SK-MEL-5 (cell line): ENCODE measurements at places on chromosomes 1 and 21. TPM values are rescaled to one million over a fixed set of nuclear protein-coding genes. Genes with fewer than 3 reads are reported as not detected.

The C1orf210 gene
- total RNA-seq, result not detected in 2 replicates

DNA sequence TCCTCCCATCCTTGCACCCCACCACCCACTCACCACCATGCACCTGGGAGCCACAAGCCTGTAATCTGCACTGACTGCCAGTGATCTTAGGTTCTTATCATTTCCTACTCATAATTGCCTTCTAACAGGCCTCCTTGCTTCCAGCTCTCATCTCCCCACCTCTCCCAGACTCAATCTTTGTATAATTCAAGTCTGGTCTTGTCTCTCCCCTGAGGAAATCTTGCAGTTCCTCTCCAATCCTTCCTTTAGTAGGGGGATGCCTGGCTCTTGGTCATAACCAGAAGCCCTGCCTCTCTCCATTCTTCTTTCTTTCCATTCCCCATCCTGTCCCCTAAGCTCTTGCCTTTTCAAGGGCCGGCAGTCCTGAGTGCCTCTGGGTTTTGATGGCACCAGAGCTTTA lies 27.8 kb downstream of the PIGM start:
- DNase-seq, result no peak

- peak; percentile 62 for DNase-seq
Observed at GRCh38 chr1:113388621-113389358, 1.5 kb upstream of the MAGI3 start.

DNA sequence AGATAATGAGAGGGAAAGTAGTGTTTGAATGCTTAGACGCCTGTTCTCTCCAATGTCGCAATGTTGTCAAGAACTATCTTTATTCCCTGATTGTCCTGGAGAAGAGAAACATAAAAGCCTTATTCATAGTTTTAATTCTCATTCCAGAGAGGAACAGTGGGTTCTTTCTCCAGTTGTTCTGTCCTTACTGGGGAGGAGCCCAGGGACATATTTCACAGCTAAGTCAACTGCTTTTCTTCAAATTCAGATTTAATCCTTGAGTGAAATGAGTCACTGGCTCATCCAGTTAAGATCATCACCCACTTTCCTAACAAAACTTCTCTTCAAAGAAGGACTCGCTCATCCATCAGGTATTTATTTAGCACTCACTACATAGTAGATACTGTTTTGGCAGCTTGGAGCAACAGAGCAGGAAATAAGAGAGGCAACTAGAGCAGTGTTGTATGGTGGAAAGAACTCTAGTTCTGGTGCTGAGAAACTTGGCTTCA lies 365.7 kb upstream of the USP24 start:
- peak; percentile 95 for DNase-seq

The B3GALT5 gene
- total RNA-seq, result not detected in 2 replicates

GRCh38 chr1:153509729-153510354 lies 25.9 kb downstream of the S100A6 start:
- DNase-seq, result peak; percentile 83

The FAM131C gene
- 0.26 and 0.51 TPM in 2 replicates for total RNA-seq

- DNase-seq, result peak; percentile 21
Observed at GRCh38 chr1:241408170-241408569, 51.2 kb upstream of the RGS7 start.

DNA sequence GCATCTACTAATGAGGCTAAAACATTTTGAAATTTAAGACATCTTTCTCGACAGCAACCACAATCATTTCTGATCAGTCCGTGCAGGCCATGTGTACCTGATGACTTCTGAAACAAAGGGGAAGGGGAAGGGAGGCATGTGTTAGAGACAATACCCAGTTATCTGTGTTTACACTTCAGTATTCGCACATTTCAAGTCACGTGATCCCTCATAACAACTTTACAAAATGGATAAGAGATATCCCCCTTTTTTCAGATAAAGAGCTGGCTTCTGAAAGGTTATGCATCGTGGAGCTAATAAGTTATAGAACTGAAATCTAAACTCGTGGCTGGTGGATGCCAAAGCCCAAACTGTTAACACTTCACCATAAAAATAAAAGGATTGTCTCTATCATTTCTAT lies 175.7 kb downstream of the CHRM3 start:
- DNase-seq, result no peak

The YY1AP1 gene
- total RNA-seq, result 24.9 and 26.2 TPM in 2 replicates

The SPRR2F gene
- total RNA-seq, result 0.18 and 0.51 TPM in 2 replicates

The LCE2C gene
- total RNA-seq, result not detected in 2 replicates

DNA sequence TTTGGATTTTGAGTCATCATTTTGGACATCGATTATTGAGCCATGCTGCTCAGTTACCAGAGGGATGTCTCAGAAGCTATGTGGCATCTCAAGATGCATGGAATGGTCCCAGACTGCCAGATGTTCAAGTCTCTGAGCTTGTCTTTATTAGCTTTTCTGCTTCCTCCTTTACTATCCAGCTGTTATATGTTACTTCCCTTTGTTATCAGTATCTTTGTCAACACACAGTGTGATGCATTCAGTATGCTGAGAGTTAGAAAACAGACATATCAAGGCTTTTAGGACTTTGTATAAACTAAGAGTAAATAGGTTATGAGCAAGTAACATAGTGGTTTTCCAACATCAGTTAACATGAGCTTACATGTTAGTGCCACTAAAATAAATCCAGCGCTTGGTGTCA lies 474.5 kb downstream of the DSCAM start:
- DNase-seq, result no peak

- DNase-seq, result no peak
Observed at GRCh38 chr1:93979718-93980319, 70.6 kb upstream of the GCLM start.

The ORC1 gene
- total RNA-seq, result 9.8 and 10.3 TPM in 2 replicates
